ENCODE measurements at places on chromosomes 6 and 20.

- no peak for DNase-seq
Observed at GRCh38 chr6:26331218-26332073, 33.6 kb upstream of the BTN3A2 start.

DNA sequence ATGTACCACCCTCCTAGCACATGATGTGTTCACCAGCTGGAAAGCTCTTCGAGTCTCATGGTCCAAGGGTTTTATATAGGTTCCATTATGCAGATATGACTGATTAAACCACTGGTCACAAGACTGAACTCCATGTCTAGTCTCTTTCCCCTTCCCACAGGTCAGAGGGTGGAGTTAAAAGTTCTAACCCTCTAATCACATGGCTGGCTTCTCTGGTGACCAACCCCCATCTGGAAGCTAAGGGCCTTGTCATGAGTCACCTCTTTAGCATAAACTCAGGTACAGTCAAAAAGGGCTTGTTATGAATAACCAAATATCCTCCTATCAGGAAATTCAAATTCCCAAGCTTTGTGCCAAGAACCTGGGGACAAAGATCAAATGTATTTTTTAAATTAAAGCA lies 52.0 kb upstream of the KLHL31 start:
- DNase-seq = no peak

GRCh38 chr6:112223070-112223861 lies 31.1 kb downstream of the LAMA4 start:
- DNase-seq = no peak

DNA sequence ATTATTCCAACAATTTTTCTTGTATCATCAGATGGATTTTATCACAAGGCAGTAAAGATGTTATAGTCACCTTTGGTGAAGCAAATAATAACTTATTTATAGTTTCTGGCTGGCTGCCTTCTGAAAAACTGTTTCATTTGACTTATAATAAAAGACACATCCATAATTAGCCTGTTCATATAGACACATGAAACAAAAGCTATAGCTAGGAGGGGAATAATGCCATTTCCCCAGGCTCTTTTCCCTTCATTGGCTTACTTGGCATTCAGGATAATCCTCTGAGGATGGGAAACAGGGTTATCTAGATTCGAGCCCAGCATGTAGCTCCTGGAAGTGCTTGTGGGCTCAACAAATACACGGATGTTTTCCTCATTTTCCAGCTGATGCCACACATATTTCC lies 17.5 kb downstream of the MMP24 start:
- no peak for DNase-seq

DNA sequence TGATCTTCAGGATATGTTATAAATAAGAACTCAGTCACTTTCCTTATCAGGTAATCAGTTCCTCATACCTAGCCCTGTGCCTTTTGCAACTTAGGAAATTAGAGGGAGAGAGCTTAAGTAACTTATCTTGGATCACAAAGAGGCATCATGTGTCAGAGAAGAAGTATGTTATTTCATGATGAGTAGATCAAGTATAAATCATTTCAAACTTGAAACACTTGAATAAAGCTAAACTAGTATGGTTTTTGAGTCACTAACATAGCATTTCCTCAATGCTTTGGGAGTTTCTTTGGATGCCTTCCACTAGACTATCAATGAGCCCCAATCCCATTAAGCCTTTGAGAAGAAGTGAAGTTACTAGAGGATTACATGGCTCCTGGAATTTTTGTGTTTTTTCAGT lies 102.6 kb upstream of the TNFAIP3 start:
- DNase-seq = no peak

DNA sequence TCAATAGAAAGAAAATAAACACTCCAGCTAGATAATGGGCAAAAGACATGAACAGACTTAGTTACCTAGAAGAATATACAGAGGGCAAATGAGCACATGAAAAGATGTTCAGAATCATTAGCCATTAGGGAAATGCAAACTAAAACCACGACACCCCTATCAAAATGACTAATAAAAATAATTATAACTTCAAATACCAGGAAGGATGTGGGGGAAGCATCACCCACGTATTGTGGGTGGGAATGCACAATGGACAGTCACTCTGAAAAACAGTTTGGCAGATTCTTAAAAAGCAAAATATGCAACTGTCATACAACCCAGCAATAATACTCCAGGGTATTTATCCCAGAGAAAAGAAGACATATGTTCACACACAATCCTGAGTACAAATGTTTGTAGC lies 92.6 kb downstream of the DLL1 start:
- no peak for DNase-seq

DNA sequence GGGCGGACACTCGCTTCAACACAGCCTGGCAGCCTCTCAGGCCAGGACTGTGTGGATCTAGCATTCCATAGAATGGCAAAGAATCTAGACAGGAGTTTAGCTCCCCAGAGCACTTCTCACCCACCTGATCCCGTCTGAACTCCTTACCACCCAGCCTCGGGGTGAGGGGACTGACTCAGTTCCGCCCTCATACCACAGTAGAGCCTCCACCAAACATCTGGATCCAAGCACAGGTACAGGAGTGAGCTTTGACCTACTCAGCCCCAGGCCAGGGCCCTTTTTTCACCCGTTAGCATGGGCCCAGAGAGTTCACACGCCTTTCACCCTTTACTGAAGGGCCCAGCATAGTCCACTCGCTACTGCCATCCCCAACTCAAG lies 715 bp downstream of the PSMF1 start:
- no peak for DNase-seq

DNA sequence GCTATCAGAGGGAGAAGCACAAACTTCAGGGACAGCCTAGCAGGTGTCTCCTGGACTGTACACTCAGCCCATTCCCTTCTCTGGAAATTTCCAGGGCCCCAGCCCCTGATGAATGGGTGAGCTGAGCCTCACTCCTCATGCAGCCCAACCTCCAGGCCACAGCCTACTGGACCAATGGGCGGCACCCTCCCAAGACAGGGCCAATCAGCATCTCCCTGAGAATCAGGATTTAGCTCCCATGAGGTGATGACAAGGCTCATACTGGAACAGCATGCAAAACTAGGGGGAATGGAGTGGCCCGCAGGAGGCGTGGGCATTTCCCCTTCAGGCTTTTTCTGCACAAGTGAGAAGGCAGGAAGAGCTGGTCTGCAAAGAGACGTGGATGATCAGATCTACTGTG lies 29.0 kb downstream of the NFATC2 start:
- DNase-seq = no peak

- DNase-seq = no peak
Observed at GRCh38 chr20:23094927-23095326, 8.8 kb upstream of the CD93 start.

DNA sequence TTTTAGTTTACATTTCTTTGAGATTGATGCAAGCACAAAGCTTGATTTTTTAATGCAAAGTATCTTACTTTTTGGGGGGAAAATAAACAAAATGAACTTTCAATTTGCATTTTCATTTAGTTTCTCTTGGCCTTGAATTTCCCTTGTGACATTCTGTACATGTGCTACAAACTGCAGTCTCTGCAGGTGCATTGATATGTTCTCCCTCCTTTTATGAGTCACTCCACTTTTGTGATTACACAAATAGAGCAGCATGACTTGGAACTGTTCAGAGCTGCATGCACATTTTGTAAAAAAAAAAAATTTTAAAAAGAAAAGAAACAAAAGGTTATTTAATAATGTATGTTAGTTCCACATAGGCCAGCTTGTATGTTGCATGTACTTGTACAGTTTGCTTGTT lies 220.0 kb upstream of the KCNQ5 start:
- DNase-seq = no peak

- no peak for DNase-seq
Observed at GRCh38 chr6:115891111-115891669, 169.5 kb downstream of the FRK start.

DNA sequence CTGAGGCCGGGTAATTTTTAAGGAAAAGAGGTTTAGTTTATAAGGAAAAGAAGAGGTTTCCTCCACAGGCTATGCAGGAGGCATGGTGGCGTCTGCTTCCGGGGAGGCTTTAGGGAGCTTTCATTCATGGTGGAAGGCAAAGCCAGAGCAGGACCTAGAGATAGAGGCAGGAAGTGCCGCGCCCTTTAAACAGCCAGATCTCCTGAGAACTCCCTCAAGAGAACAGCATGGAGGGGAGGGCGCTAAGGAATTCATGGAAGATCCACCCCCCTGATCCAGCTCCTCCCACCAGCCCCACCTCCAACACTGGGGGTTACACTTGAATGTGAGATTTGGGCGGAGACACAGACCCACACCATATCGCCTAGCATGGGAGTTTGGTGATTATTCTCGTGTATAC lies 13.9 kb upstream of the DACT2 start:
- no peak for DNase-seq

DNA sequence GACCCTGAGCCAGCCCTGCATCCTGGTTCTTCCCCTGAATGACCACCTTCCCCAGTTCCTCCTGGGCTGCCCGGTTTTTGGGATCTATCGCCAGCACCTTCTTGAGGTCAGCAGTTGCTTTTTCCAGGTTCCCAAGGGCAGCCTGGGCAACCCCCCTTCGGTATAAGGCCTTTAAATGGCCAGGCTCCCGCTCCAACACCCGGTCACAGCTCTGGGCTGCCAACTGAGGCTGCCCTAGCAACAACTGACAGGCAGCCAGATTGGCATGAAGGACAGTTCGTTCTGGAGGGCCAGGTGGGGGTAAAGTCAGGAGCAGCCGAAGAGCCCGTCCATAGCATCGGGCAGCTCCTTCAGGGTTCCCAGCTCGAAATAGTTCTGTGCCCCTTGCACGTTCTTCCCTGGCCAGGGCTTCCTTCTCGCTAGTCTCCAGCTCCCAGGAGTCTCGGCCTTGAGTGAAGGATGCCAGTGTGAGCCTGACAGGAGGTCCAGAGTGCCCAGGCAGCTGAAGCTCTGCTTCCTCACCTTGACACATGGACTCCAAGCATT lies 778 bp upstream of the ATF6B start:
- no peak for DNase-seq

- no peak for DNase-seq
Observed at GRCh38 chr6:43764772-43765171, 5.2 kb upstream of the VEGFA start.

DNA sequence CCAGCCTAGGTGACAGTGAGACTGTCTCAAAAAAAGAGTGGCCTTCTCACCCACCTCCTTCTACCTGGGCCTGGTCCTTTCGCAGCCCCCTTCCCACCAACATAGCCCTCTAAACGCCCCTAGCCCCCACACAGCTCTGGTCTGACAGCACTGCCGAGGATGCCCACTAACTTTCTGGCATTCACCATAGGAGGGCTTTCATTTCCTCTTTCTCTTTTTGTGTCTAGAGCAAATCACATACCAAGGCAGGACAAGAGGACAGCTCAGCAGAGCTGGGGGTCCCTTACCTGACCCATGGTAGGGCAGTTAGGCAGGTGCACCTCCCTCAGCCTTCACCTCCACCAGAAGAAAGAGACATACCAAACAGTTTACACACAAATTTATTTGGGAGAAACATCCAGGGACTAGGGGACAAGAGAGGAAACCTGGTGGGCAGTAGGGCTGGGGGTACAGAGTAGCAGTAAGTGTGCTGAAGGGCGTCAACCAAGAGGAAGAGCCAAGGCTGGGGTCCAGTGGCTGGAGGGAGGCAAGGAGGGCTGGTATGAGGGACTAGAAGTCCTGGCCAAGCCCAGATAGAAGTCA lies 4.5 kb downstream of the LY6G5C start:
- no peak for DNase-seq

- no peak for DNase-seq
Observed at GRCh38 chr6:158366363-158366762, 54.1 kb downstream of the TULP4 start.

GRCh38 chr20:8616792-8617191 lies 452.1 kb upstream of the PLCB4 start:
- DNase-seq = no peak

DNA sequence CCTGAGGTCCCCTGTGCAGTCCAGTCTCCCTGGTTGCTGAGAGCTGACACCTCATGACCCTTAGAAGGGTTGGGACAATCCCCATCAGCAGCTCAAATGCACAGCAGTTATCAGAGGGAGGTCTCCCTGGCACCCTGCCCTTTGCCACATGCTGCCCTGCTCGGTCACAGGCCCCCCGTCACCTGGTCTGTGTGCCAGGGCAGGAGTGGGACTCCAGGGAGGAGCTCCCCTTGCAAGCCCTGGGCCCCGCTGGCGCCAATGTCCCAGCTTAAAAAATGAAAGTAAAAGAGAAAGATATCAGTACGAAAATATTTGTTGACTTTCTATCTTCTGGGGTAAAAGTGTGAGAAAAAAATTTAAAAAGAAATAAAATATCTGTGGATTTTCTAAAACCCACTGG lies 68.1 kb upstream of the SLC22A16 start:
- DNase-seq = no peak
